ENCODE measurements at places on chromosomes 7 and 10.

DNA sequence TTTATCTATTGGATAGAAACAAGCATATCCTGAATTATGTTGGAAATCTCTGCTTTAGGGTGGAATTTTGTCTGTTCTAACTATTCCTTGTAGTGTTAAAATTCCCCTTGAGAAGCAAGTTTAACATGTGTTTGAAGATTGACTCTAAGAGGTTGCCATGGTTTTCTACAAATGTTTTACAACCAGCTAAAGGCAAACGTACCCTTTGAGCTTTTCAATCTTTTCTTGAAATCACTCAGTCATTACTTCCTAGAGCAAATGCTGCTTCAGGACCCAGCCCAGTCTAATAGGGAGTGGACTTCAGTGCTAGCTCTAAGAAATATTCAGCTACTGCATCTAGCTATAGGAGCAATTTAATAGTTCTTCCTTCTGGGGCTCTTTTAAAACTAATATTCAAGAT is 118.8 kb upstream of the IFRD1 start:
- DNase-seq: no peak

DNA sequence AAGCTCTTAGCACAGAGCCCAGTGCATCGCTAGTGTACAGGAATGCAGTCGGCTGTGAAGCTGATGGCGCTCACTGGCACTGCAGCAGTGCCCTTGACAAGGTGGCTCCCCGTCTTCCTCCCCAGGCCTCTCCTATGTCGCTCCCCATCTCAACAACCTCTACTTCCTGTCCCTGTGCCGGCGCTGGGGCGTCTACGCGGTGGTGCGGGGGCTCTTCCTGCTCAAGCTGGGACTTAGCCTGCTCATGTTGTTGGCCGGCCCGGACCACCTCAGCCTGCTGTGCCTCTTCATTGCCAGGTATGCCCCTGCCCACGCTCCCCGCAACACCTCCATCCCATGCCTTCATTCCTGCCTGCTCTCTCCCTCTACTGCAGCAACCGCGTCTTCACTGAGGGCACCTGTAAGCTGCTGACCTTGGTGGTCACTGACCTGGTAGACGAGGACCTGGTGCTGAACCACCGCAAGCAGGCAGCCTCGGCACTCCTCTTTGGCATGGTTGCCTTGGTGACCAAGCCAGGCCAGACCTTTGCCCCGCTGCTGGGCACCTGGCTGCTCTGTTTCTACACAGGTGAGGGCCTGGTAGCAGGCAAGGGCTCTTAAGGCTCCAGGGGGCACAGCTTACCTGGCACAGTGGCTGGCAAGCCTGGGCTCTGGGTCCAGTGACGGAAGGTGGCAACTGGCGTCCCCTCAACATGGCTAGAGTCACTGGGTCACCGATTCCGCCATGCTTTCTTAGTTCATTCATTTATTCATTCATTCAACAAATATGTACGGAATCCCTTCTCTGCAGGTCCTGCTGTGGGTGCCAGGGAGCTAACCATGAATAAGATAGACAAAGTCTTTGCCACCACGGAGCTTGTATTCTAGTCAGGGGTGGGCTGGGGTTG is 22.3 kb upstream of the C10orf95 start:
- DNase-seq: no peak

DNA sequence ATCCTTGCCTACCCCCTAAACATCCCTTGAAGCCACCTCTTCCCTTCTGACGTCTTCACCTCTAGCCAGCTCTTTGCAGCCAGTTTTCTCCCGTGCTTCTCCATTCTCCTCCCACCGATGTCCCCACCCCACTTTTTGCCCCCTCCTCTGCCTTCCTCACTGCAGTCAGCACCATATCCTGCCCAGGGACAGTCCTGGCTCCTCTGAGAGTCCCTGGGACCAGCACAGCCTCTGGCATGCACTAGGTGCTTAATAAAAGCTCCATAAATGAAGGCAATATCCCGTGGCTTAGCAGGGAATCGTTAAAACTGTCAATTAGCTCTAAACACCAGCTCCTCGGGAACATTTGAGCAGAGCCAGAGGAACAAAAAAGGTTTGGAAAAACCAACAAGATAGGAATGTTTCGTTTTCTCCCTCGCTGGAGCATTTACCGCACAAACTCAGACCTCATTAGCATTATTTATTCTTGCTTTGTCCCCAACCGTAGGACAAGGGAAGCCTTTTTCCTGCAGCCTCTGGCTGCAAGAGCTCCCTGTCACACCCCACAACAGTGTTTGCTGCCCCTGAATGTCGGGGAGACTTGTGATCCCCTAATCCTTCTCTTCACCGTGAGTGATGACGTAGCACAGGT is 16.1 kb downstream of the MYL10 start:
- DNase-seq: no peak

DNA sequence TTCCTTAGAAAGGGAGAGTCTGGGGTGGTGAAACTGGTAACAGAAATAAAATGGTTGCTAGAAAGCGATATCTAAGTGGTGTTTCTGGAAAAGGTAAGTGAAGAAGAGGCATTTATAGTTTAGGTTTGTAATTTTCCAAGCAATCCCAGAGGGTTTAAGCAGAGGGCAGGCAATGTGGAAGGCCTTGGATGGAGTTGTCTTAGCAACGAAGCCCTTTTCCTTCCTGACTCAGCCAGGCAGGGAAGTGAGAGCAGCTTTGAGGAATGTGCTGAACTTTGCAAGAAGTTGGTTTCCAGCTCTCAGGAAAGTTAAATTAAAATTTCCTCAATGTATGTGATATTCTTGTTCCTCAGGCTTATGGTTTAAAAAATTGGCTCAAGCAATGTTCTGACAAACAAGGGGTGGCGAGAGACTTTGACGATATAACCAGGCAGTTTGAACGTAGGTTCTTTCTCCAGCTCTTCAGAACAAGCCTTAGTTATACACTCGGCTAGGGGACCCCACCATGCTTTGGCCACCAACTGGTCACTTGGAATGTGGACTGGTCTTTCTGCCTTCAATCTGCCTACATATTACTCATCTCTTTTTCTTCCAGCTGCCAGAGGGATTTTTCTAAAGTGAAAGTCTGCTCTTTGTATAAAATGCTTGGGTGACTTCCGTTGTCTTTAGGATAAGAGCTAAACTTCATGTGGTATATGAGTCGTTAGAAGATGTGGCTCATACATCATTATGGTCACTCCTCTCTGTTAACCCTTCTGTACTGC is 66.9 kb upstream of the SLC25A13 start:
- no peak for DNase-seq

GRCh38 chr7:4265676-4266075 is 416.4 kb upstream of the FOXK1 start:
- no peak for DNase-seq

- DNase-seq: peak; percentile 23
Measured at GRCh38 chr7:155341463-155341983, 43.8 kb downstream of the INSIG1 start.

GRCh38 chr7:30178748-30179436 is 44.1 kb downstream of the MTURN start:
- DNase-seq: no peak

DNA sequence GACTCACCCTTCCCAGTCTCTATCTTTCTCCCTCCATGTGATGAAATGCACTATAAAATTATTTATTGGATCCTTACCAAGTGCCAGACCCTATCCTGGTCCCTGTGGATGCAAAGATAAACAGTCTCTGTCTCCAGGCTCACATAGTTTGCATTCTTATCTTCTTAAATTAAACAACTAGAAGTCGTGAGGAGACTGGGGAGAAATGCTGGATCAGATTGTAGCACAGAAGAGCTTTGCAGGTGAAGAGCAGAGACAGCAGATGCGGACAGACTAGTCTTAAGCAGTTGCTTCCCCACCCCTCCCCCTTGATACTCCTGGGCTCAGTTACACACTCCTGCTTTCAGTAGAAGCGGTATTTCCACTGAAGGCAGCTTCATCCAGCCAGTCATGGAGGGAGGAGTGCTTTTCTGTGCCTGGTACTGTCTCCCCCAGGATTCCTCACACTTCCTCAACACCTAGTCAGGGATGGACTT is 20.8 kb upstream of the CDK1 start:
- no peak for DNase-seq

- no peak for DNase-seq
Measured at GRCh38 chr10:11286261-11286852, 268.7 kb downstream of the CELF2 start.

DNA sequence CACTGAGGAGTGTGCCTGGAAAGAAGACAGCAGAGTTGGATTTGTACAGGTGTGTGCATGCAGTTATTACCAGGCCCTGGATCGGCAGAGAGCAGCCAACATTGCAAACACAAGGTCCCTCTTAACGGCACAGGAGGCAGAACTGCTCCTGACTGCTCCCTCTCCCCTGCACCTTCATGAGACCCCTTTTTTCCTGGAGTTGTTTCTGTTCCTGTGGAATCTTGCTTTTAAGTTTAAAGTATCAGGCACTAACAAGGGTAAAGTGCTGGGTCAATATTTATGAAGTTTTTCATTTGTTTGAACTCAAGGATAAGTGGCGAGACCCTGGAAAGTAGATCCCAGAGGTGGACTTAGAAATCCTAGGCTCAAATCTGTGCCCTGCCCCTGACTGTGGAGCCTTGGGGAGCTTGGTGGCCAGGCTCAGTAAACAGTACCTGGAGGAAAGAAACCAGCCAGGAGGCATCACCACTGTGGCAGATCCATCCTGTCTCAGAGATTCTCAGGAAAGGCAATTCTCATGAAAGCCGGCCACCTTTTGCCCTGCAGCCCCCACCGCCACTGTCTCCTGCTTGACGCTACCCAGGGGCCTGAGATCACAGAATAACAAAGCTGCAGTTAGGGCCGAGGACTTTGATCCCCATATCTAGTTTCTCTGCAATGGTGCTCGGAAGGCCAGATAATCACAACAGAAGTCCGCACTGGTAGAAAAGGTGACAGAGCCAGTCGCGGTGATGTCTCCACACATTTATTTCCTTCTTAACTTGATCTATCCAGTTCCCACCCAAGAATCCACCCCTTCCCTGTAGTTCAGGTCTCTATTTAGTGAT is 36.7 kb downstream of the DDC start:
- no peak for DNase-seq

GRCh38 chr10:132648851-132649528 is 111.4 kb downstream of the INPP5A start:
- DNase-seq: no peak

DNA sequence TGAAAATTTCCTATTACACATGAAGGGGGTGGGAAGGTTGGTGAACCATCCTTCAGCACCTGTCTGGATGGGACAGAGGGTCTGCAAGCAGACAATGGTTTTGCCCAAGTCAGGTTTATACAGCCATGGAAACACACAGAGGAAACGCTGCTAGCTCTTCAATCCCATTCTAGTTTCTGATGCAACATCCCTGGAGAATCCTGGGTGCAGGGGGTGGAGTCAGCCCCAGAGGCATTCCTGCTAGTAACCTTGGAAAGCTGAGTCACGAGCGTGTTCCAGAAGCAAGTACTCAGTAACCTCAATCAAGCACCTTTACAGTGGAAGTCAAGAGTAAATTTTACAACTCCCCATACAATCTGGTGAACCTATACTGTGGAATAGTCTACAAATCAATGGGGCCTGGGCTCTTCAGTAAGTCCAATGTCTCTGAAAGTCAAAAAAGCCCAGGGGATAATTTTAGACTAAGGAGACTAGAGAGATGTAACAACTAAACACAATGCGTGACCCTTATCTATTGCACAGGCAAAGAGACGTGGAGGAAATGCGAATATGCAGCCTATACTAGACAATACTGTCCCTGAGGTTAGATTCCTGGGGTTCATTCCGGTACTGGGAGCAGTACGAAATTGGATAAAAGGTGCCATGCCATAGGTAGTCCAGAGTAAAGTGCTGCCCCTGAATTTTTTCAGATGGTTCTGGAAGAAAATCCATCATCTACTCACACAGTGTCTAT is 95.4 kb downstream of the ZRANB1 start:
- no peak for DNase-seq

DNA sequence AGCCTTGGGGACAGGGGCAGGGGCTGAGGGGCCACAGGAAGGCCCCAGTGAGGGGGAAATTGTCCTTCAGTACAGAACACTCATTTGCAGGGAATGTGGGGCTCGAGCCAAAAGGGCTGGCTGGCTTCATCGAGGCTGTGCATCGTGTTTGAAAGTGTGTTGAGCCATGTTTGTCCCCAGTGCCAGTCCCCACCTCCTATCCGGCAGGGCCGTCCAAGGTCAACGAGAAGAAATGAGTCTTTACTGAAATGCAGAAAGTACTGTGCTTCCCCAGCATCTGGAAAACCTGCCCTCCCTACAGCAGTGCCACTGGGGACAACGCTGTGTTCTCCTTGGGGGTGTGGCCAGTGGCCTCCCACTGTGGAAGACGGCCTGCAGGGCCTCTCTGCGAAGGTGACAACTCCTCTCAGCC is 214.1 kb downstream of the KLF6 start:
- no peak for DNase-seq

DNA sequence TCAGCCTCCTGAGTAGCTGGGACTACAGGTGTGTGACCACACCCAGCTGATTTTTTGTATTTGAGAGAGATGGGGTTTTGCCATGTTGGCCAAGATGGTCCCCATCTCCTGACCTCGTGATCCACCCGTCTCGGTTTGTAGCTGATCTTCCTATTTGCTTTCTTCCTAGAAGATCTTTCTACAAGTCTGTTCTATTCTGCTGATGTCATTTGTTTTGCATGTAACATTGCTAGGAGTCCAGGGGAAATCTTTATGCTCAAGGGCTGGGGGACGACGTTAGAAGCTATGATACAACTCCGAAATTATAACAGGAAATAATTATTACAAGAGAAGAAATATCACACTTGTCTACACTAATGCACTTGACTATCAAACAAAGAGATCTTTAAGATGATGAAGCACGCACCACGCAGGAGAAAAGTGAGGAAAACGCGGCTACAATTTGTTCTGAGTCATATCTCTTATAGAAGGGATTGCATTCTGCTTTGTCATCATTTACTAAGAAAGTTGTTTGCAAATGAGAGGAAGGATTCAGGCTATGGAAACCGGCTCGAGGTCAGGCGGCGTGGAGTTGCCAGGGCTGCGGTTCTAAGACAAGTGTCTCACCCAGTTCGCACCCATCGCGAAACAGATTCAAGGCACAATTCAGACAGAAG is 103.0 kb upstream of the CARD11 start:
- DNase-seq: no peak

GRCh38 chr7:140222814-140223213 is 46.0 kb upstream of the KDM7A start:
- no peak for DNase-seq
